ENCODE measurements at places on chromosomes 13 and 19.
A peak's percentile ranks its signal among the peaks of the same experiment; 100 is the strongest.

DNA sequence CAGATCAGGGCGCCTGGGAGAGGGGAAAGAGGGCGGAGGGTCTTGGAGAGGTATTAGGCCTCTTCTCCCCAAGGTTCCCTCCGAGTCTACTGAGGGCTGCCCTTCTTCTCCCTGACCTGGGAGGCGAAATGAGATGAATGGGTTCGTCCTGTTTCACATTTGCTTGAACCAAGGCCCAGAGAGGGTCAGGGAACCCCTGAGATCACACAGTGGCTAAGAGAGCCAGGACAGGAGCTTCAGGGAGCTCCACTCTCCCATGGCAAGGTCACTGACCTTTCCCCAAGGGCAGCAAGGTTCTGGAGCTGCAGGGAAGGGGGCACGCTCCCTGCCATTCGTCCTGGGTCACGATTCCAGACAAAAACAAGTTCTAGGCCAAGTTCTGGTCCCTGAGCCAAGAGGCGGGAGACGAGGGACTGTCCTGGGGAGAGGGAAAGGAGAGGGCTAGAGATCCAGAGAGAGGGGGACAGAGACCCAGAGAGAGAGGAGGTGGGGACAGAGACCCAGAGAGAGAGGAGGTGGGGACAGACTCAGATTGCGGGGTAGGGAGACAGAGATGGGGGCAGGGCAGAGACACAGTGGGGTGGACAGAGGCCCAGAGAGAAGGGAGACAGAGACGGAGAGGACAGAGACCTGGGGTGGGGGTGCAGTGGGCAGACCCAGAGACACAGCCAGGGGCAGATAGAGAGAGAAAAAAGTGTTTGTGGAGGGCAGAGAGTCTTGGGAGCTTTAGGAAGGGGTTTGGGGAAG is 541 bp downstream of the ASPDH start:
- no peak for DNase-seq

GRCh38 chr13:39531646-39532045 is 71.3 kb downstream of the LHFPL6 start:
- DNase-seq = no peak

DNA sequence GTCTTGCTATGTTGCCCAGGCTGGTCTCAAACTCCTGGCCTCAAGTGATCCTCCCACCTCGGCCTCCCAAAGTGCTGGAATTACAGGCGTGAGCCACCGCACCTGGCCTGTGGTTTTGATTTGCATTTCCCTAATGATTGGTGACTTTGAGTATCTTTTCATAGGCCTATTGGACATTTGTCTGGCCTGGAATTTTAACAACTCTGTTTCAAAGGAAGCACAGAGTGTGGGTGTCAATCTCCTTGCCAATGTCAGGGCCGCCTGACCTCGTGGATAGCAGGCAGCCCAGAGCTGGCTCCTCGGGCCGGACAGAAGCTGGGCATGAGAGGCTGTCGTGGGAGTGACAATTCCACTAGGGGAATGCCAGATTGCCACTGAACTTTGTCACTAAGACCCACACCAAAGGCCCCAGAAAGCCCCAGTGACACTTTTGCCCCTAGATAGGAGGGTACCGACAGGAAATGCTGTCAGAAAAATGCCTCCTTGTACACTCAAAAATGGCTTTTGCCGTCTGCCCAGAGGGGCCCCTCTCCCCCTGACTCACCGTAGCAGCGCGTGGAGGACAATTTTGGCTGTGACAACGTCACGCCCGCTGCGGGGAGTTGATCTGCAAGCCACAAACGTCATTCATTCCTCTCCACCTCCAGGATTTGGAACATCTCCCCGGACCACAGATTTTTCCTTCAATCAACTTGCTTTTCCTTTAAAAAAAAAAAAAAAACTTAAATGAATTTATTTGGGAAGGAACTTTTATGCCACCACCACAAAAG is 11.7 kb upstream of the ADGRE5 start:
- DNase-seq = peak; percentile 59

GRCh38 chr19:2550431-2551171 is 74.7 kb downstream of the GADD45B start:
- DNase-seq = no peak

GRCh38 chr19:43755256-43755801 is 567 bp upstream of the SMG9 start:
- peak; percentile 85 for DNase-seq
